ENCODE measurements at places on chromosomes 5 and 9.

- DNase-seq, result no peak
Observed at GRCh38 chr9:104494808-104495207, 9.3 kb upstream of the OR13F1 start.

GRCh38 chr9:92527832-92528521 lies 7.8 kb downstream of the ECM2 start:
- DNase-seq, result no peak

DNA sequence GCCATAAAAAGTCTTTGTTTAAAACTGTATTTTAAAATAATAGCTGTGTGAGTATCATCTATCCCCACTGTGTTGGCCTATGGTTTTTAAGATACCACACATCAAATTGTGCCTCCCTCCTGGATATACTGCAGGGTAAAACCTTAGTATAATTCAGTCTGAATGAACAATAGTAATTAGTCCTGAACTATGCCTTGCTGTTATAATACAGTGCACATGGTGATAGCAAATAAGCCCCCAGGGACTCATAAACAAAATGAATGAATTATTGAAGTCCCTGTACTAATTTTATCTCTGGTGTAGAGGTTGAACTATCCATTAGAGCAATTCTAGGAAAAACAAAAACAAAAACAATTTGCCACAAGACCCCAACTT lies 142.7 kb upstream of the ADAMTSL1 start:
- no peak for DNase-seq

DNA sequence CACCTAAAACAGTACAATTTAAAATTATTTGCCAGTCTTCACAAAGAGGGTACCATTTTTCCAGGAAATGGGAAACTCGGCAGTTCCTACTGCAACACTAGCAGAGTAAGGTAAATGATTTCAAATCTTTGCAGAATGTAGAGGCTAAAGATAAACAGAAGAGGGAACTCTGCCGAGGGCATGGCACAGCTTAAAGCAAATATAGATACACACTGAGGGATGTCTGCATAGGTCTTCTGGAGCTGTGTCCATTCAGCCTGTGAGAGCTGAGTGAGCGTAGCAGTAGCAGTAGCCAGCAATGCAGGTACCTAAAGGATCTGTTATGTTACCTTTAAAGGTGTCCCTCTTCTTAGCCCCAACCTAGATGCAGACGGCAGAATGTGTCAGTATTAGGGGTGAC lies 17.5 kb downstream of the CDKL3 start:
- DNase-seq, result no peak

DNA sequence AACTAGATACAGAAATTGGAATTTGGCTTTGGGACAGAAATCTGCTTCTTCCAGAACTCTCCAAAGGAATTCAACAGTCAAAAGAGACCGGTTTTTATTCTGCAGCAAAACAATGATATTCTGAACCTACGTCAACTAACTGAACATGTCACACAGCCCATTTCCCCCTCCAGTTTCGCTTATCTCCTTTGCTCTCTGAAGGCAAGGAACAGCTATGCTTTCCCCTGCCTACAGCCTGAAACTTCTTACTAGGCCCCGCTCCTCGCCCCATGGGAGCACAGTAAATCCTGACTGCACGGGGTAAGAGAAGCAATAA lies 488 bp downstream of the SKIC3 start:
- no peak for DNase-seq

- DNase-seq, result no peak
Observed at GRCh38 chr5:132641241-132641723, 16.7 kb upstream of the IL13 start.

DNA sequence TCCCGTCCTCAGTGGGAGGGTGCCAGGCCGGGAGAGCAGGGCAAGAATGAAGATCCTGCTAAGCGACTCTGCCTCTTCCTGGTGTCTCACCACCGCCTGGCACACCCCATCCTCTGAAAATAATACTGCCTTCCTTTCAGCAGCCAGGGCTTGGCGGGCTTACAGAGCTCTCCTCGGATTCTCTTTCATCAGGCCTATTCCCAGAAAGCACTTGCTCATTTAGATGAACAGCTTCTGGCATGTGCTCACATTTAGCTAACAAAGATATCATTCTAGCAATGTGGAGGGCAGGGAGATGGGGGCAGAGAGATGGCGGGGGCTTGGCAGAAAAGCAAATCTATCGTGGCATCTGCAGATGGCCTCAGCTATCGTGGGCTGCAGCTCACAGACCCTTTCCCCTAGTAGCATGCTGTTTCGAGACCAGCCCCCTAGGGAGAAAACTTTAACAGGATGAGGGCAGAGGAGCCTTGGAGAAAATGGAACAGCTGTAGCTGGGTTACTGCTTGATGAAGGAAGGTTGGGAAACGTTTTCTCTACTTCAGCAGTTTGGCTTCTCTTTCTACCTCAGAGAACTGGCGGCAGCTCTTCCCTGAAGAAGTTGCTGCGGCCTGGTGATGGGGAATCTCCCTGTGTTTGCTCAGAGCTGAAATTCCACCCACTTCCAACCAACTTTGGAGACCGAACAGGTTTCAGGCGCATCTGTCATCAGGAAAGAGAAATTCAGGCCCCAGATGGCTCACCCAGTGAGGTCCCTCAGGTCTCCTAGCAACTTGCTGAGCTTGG lies 102.1 kb downstream of the TMEM174 start:
- no peak for DNase-seq

GRCh38 chr5:168881427-168882149 lies 302.4 kb upstream of the PANK3 start:
- DNase-seq, result no peak

- no peak for DNase-seq
Observed at GRCh38 chr5:132763181-132764036, 13.6 kb downstream of the SEPTIN8 start.

- no peak for DNase-seq
Observed at GRCh38 chr9:2192356-2192979, 177.3 kb downstream of the SMARCA2 start.

- DNase-seq, result no peak
Observed at GRCh38 chr9:109064963-109065702, 51.8 kb upstream of the CTNNAL1 start.

DNA sequence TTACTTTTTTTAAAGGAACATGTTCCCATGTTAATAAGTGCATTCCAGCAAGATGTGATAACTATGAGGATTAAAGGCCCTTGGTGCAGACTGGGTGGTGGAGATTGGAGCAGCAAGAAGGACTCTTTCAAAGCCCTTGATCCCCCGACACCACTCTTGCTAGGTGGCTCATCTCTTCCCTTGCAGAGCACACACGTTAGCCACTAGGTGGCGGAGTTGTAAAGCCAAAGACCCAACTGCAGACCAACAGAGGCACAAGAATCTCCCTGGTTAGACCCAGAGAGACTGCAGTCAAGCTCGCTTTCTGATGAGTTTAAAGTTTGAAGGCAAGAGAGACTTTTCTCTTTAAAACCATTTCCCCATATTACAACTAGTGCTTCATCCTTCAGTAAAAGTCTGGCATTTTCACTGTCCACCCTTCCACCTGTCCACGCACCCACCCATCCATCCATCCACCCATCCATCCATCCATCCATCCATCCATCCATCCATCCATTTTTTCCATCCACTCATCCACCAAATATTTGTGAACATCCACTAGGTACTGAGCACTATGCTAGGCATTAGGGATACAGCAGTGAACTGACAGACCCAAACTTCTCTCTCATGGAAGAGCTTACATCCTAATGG lies 226.9 kb downstream of the MSX2 start:
- DNase-seq, result peak; percentile 27

GRCh38 chr9:110124439-110124838 lies 83.5 kb downstream of the C9orf152 start:
- no peak for DNase-seq

DNA sequence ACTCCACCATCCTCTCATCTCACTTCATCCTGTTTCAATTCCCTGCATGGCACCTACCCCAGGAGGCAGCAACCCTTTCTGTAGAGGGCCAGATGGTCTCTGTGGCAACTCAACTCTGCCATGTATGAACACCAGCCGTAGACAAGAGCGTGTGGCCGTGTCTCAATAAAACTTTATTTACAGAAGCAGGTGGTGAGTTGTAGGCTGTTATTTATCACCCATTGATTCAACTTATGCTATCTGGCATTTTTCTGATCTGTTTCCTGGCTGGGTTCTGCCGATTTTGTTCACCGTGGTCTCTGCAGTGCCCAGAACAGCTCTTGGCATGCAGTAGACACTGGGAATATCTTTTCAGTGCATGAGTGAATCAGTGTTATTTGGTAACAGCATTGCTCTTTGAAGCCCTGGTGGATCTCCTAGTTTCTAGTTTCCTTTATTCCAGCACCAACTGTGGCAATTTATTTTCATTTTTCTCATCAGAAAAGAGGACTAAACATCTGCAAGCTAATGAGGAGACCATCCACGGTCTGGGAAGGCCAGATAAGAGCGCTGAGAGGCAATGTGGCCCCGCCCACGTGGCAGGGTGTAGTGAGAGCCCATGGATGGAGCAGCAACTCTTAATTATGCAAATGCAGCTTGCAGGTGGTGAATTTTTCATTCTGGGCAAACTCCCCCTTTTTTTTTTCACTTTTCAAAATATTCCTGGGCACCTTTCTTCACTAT lies 77.9 kb downstream of the CTSL start:
- no peak for DNase-seq

Data from stimulated activated CD4-positive, alpha-beta T cell treated with anti-CD3 and anti-CD28 coated beads, Interleukin-12 subunit alpha, Interleukin-12 subunit beta, amount 100 ng/mL, for 24 hours (primary cell).